ENCODE measurements at places on chromosomes 3 and 15.

DNA sequence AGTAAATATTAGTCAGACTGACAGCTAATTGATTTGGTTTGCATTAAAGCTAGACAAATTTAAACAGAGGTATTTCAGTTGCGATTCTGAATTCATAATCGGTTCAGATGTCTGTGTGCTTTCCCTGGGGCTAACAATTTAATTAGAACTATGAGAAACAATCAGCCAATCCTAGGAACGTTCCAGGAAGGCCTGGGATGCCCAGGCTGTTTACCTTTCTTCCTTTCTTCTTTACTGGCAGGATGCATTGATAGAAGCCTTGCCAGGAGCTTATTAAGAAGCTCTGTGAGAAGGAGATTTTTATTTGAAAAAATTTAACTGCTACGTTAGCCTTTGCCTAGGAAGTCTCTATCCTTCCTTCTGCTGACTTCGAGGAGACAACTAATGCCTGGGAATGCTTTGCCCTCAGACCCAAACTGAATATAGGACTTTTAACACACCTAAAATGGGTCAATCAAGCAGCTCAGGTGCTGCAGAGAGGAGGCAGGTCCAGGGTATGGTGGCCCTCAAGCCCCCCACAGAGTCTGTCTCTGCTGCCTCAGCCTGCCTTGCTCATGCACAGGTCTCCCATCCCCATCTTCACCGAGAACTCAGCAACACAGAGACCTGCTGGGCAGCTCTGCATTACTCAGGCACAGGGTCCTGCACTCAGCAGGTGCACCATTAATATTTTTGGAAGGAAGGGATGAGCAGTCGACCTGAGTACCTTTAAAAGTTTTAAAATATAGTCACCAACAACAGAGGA, 48.5 kb downstream of the PCSK6 start:
- DNase-seq: peak; percentile 90

GRCh38 chr3:104635872-104636580, 730.7 kb upstream of the ALCAM start:
- no peak for DNase-seq

GRCh38 chr3:144257381-144257780, 285.8 kb downstream of the DIPK2A start:
- DNase-seq: no peak

DNA sequence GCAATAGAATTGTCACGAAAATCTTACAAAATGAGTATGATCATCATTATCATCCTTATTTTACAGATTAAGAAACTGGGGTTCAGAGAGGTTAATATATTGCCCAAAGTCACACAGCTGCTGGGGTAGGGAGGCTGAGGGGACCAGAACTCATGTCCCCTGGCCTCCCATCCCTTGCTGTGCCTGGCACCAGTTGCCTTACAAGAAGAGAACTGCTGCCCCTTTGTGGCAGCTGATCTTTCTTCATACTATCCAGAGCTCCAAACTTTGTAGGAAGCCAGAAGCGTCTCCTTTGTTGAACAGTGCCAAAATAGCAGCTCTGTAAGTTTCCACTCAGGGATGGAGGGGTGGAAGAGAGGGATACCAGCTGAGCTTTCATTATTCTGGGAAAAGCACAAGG, 236.8 kb upstream of the TBC1D5 start:
- no peak for DNase-seq

- no peak for DNase-seq
Measured at GRCh38 chr3:178518660-178519396, 17.4 kb upstream of the KCNMB2 start.

GRCh38 chr3:73271-73670, 123.3 kb upstream of the CHL1 start:
- DNase-seq: no peak

- no peak for DNase-seq
Measured at GRCh38 chr3:144351011-144351410, 379.4 kb downstream of the DIPK2A start.

DNA sequence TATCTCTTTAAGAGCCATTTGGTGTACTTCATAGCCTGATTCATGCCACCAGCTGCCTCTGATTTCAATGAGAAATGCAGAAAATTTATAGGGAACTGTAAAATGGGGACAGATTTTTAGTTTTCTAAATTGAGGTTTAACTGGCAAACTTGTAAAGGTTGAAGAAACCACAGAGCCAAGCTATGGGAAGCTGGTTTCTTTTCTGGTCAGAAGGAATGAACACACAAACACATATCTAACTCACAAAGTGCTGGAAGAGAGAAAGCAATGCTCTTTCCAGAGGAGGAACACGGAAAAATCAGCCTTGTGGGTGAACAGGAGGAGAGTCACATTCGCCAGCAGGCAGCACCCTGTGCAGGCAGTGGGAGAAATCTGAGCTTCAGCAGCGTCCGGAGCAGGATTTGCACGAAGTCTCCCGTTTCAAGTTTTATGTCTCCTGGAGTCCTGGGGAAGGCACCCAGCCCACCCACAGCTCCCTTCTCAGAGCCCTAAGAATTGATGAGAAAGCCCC, 481 bp downstream of the MASP1 start:
- DNase-seq: no peak

GRCh38 chr3:183410280-183410679, 18.1 kb downstream of the MCF2L2 start:
- no peak for DNase-seq

- no peak for DNase-seq
Measured at GRCh38 chr3:170344971-170345370, 12.5 kb upstream of the SKIL start.

DNA sequence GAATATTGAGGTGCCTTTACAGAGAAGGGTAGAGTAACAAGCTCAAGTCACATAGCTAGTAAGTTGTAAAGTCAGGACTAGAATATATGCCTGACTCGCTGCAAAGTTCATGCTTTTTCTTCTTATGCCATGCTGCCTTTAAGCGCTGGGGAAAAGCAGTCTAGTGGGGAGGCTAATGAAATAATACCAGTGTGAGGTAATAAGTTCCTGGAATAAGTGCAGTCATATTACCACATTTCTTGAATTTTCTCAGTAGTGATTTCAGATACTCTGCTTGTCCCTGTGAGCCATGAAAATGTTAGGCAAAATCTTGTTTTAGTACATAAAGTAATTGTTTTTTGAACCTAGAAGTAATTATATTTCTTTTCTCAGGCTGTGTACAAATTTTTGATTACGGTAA, 71.8 kb downstream of the SYN2 start:
- no peak for DNase-seq

DNA sequence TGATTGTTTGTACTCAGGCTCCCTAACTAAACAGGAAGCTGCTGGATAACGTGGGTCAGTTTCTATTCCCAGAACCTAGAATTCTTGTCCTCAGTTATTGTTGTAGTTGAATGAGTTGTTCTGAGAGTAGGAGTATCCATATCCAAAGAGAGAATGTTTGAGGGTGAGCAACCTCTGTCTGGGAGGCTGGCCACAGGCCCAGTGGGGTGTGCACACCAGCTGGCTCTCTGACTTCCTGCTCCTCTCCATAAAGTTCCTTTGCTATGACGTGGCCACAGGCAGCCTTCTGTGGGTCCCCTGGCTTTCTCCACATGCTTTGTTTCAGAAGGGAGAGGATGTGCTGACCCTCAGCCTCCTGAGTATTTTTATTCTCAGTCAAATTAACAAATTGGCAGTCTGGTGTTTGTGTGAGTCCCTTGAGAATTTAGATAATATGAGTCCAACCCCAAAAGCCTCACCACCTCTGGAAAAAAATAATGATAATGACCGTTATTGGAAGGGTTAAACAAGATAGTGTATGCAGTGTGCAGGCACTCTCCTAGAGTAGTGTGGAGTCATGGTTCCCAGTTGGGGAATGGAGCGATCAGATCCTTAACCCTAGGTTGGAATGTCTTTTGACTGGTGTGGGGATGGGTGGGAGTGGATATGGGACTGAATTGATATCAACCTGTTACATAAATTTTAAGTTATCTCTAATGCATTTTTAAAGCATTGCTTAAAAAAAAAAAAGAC, 47.6 kb upstream of the MED12L start:
- no peak for DNase-seq

DNA sequence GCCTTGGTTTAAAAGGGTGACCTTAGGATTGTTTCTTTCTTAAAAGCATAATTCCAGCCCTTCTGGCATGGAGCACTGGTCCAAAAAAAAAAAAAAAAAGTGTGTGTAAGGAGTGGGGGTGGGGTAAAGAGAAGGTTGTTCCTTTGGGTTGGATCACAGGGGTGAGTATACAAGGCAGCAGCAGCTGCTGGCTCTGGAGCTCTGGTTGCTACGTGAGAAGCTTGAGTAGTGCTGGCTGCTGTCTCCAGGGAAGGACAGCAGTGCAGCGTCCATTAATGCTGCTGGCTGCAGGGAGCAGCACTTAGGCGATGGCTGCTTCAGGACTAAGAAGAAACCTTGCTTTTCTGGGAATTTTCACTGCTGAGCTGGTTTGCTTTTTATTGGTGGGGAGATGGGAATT, 2.3 kb downstream of the SETD5 start:
- peak; percentile 92 for DNase-seq

- no peak for DNase-seq
Measured at GRCh38 chr15:92035961-92036360, 182.5 kb downstream of the SLCO3A1 start.

- DNase-seq: no peak
Measured at GRCh38 chr15:86916671-86917360, 837.1 kb downstream of the AGBL1 start.

DNA sequence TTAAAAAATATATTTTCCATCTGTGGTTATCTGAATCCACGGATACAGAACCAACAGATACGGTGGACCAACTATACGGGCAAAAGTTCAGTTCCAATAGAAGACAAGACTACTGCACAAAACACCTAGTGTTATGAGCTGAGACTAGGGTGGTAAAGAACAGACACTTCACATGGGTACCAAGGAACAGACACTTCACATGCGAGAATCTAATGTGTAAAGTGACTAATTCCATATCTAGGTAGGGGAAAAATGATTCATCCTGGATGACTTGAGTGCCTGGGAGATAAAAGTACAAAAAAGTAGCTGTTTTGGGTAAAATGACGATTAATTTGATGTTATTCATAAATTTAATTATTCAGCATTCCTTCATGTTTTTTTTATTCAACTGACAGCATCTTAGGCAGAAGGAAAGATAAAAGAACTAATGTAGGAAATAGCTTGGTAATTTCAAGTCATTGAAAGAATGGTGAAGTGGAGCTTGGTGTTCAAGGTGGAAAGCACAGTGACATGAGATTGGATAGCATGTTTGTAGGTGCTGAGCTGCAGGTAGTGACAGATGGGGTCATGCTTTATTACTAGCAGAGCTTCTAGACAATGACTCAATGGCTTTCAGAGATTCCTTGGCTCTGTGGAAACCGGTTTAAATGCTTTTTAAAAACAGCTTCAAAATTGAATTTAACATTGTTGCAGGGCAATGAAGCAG, 5.2 kb downstream of the CD200 start:
- no peak for DNase-seq

- no peak for DNase-seq
Measured at GRCh38 chr3:25166016-25166415, 262.0 kb upstream of the RARB start.

GRCh38 chr15:77499087-77499760, 78.5 kb downstream of the HMG20A start:
- DNase-seq: no peak

DNA sequence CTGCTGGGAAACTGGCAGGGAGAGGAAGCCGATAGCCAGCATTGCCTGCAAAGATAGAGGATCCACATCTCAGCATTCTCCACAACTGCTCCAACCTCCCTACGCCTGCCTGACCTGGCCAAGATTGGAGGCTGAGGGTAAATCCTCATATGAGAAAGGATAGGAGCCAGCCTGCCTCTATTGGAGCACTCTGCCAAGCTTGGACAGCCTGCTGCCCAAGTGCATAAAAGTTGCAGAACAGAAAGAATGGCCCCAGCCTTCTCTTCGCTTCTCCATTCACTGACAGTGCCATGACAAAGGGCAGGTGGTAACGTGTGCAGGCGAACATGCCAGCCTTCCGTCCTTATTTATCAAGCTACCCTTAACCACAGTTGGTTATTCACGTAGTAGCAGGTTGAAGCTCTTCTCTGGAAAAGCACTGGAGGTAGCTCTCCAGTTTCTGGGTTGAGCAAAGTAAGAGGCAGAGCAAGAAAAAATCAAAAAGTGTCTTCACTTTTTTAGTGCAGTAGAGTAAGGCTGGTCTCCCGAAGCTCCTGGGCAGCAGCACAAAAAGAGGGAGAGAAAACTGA, 4.3 kb downstream of the BMF start:
- no peak for DNase-seq

DNA sequence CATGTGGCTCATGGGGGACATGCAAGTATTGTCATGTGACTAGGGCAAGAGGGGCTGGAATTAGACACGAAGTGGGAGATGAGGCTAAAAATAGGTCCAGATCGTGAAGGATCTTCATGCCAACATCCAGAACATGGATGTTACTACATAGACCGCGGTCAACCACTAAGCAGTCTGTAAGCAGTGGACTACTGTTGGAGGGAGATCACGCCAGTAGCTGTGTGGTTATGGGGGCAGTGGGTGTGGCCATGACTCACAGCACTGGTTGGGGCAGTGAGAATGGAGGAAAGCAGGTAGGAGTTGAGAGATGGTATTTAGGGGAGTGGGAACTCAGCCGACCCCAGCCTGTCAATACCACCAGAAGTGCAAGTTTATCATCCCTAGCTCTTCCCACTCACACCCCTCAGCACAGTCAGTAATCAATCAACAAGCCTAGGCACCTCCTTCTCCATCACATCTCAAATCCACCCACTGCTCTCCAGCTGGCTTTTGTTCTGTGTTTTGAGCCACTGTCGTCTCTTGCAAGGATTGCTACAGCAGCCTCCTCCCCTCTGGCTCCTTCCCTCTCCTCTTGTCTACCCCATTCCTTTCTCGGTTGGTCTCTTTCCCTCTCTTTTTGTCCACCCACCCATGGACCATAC, 107.2 kb upstream of the ABHD17C start:
- DNase-seq: no peak

DNA sequence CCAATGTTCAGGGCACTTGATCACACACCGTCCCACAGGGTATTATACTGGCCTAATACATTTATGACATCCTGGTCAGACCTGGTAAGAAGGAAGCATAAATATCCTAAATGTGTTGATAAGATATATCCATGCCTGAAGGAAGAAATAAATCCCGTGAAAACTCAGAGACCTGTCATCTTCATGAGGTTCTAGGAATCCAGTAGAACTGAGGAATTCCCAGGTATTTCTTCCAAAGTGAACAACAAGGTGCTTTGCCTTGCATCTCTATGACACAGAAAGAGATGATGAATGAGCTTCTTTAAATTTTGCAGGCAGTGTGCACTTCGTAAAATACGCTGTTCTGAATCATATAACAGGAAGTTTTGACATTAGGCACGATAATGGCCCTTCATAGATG, 78.1 kb upstream of the VGLL3 start:
- DNase-seq: no peak

DNA sequence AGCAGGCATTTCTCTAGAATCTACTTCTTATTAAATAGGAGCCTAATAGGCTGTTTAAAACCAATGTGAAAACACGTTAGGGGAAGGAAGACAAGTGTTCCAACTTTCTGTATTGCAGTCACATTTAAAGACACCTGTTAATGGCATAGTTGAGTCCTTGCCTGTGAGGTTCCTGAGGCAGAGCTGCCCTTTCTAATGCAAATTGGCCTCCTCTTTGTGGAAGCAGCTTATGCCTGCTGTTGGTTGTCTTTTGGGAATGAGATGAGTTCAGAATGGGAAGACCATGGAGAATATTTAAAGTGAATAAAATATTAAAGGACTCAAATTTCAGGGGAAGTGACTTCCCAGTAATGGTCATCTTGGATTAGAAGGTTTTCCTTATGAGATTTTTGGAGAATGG, 51.2 kb downstream of the NEK11 start:
- no peak for DNase-seq
